Esophagus squamous epithelium (tissue), 5 donors: ENCODE measurements at places on chromosomes 7 and 10.

GRCh38 chr7:15130666-15131541 is 228.4 kb upstream of the DGKB start:
- H3K27ac ChIP-seq = no peak overlapping the region
- no peaks in the 10 kb centered on the region for H3K27me3 ChIP-seq
- no peak overlapping the region for H3K4me3 ChIP-seq
- H3K36me3 ChIP-seq = no peaks in the 10 kb centered on the region
- no peak for DNase-seq

DNA sequence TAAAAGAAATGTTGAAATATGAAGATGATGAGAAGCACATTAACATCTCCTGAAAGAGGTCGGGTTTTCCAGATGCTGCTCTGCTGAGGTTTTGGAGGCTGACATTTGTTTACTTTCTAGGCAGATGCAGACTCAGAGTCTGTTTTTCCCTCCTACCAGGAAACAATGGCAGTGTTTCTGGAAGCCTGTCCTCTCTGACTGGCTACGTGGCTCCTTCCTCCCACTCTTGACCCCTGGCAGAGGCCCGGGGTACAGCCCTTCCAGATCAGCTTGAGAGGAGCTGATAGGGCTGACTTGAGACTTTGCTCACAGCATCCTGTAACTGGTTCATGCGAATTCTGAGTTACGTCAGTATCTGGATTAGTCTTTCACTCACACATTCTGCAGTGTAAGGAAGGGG is 41.1 kb upstream of the IL15RA start:
- H3K36me3 ChIP-seq = no peaks in the 10 kb centered on the region
- no peak for DNase-seq
- no peaks in the 10 kb centered on the region for H3K27me3 ChIP-seq

- no peak overlapping the region for H3K27ac ChIP-seq
- H3K36me3 ChIP-seq = peaks cover 62% of the 10 kb centered on the region
- no peak overlapping the region for H3K4me3 ChIP-seq
- DNase-seq = no peak
- H3K4me1 ChIP-seq = no peaks in the 10 kb centered on the region
- H3K27me3 ChIP-seq = no peaks in the 10 kb centered on the region
Measured at GRCh38 chr10:344582-345200, 209.4 kb downstream of the ZMYND11 start.

DNA sequence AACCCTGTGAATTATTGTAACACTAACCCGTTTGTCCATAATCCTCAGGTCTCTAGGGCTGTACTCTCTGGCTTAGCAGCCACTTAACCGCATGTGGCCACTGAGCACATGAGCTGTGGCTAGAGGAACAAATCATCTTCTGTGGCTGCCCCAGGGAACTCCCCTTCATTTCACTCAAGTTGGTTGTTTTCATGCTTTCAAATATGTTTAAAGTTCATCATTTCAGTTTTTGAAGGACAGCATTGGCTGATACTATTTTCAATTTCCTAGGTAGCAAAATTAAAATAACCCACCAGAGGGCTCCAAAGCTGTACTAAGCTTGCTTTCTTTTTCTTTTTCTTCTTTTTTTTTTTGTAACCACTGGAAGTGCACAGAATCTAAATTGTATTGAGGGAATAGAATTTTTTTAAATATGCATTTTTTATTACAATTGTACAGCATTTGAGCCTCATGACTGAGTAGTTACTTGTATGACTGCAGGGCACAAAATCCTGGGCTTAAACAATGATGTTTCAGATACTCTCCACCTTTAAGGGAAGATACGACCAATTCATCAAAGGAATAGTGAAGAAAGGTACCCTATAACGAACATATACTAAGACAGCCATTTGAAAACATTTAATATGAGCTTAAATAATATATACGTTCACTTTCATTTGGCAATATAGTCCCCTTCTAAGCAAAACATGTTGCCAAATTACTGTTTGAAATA is 38.6 kb downstream of the MRC1 start:
- no peak overlapping the region for H3K27ac ChIP-seq
- no peaks in the 10 kb centered on the region for H3K4me1 ChIP-seq
- no peaks in the 10 kb centered on the region for H3K27me3 ChIP-seq
- no peaks in the 10 kb centered on the region for H3K36me3 ChIP-seq
- H3K4me3 ChIP-seq = no peak overlapping the region

DNA sequence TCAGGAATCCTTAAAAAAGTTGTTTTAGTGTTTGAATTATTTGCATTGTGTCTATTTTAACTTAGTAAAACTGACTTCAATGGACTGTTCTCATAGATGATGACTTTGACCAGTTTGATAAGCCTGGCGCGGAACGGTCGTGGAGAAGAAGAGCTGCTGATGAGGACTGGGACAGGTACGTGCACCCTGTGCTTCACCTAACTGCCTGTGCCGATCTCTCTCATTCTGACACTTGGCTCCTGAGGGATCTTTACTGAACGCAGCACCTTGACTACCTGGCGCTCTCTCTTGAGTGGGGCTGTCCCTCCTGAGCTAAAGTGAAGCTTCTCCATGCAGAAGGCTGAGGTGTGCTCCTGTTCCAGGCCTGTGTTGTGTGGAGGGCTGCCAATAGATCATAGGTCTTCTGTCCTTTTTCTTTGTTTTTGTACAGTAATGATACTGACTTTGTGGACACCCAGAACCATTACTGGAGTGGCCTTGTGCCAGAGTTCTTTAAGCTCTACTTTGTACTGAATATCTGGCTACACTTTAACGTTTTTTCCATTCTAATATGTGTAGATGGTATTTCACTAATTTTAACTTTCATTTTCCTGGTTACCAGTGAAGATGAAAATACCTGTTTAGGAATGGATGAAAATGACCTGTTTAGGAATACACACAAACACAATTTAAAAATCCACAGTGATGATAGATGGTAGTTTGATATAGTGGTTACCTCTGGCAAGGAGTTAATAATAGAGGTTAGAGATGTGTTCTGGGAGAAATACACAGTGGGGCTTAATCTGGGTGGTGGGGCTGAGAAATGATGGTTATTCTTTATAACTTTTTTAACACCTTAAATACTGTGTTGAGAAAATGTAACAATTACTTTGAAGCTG is 20.9 kb downstream of the RBM33 start:
- H3K36me3 ChIP-seq = no peaks in the 10 kb centered on the region
- no peaks in the 10 kb centered on the region for H3K27me3 ChIP-seq
- H3K27ac ChIP-seq = peak overlapping the region; percentile 16
- H3K4me3 ChIP-seq = no peak overlapping the region
- no peak for DNase-seq

DNA sequence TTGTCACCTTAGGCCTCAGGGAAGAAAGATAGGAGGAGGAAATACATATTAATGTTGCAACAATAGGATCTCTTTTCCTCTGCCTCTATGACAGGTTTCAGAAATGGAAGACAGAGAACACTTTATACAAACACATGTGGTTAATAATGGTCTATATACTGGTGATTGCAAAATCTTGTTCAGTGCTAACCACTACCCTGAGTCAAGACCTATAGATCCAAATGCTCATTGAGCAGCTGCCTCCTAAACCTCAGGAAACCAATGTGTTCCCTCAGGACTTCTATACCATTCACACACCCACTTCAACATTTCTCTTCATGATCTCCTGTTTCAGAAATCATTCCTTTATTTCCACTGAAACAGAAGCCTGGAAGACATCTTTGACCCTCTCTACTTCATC is 32.5 kb upstream of the VWDE start:
- no peak for DNase-seq
- H3K27me3 ChIP-seq = no peaks in the 10 kb centered on the region
- no peaks in the 10 kb centered on the region for H3K4me1 ChIP-seq
- H3K36me3 ChIP-seq = no peaks in the 10 kb centered on the region

- no peaks in the 10 kb centered on the region for H3K36me3 ChIP-seq
- no peaks in the 10 kb centered on the region for H3K27me3 ChIP-seq
- DNase-seq = no peak
- no peak overlapping the region for H3K4me3 ChIP-seq
Measured at GRCh38 chr10:90051474-90051873, 350.1 kb downstream of the KIF20B start.

- no peaks in the 10 kb centered on the region for H3K27me3 ChIP-seq
- H3K27ac ChIP-seq = peak overlapping the region; percentile 81
- peak; percentile 48 for DNase-seq
- H3K4me3 ChIP-seq = no peak overlapping the region
- no peaks in the 10 kb centered on the region for H3K36me3 ChIP-seq
Measured at GRCh38 chr7:20219446-20220292, 2.5 kb upstream of the MACC1 start.

DNA sequence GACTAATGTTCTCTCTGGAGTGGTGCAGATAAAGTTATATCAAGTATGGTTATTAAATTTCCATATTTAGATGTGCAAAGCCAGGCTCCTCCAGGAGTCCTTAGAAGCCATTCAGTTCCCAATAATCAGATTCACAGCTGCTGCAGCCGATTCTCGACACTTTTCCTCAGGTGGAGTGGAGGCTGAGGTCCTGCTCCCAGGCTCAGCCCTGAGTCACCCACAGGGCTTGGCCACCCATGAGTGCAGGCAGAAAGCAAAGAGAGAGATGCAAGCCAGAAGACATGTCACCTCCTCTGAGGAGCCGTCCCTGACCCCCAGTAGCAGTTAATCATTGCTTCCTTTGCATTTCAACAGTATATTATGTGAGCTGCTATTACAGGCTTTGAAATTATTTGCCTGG is 36.3 kb upstream of the NANOS1 start:
- H3K4me1 ChIP-seq = no peaks in the 10 kb centered on the region
- no peaks in the 10 kb centered on the region for H3K27me3 ChIP-seq
- no peak overlapping the region for H3K4me3 ChIP-seq
- H3K36me3 ChIP-seq = no peaks in the 10 kb centered on the region
- DNase-seq = no peak

DNA sequence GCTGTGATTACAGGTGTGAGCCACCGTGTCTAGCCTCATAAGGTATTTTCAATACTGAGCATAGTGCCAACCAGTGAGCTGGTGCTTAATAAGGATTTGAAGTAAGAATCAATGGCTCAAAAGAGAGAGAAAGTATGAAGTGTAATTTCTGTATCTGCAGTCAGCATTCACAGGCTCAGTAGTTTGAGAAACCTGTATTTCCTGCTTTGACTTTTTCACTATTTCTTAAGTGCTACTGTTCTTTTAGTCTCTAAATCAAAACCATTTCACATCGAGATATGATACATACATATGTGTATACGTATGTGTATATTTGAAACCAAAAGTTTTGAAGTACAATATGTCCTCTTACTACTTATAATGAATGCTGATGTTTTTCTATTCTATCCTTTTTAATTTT is 189.9 kb downstream of the PPP1R9A start:
- H3K27ac ChIP-seq = no peak overlapping the region
- H3K36me3 ChIP-seq = no peaks in the 10 kb centered on the region
- no peak overlapping the region for H3K4me3 ChIP-seq
- DNase-seq = no peak
- no peaks in the 10 kb centered on the region for H3K27me3 ChIP-seq

DNA sequence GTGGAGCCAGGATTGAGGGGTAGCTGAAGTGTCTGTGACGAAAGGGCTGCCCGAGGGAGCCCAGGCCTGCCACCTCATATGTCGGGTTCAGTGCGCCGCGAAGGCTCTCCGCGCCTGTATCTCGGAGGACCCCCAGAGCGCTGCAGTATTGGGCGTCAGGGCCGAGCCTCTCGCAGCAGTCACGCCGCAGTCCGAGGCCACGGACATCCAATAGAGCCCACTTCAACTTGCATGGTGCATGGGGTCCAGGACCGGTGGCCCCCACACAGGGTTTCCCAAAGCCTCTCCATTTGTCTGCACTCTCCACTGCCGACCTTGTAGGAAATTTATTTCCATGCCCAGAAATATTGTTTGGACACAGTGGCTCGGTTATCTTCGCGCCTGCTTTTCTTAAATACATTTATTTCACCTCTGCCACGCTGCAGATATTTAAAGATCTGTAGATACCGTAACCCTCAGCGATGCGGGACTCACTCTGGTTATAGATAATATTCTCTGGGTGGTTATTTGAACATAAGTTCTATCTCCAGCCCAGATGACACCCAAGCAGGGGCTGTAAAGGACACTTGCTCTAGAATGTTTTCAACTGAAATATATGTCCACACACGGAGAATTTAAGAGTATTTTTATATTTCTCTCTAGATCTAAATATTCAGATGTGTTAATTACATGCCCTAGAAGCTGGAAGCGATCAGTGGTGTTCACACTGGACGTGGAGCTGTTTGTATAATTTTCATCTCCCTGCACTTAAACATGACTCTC is 5.1 kb upstream of the ZNF503 start:
- peaks cover 24% of the 10 kb centered on the region for H3K4me1 ChIP-seq
- H3K27ac ChIP-seq = peak overlapping the region; percentile 99
- H3K27me3 ChIP-seq = peaks cover 20% of the 10 kb centered on the region
- H3K36me3 ChIP-seq = no peaks in the 10 kb centered on the region
- DNase-seq = no peak

- no peak for DNase-seq
- H3K4me1 ChIP-seq = peaks cover 19% of the 10 kb centered on the region
- H3K4me3 ChIP-seq = no peak overlapping the region
- H3K27me3 ChIP-seq = no peaks in the 10 kb centered on the region
Measured at GRCh38 chr7:80650030-80650429, 11.6 kb downstream of the CD36 start.

- no peak overlapping the region for H3K27ac ChIP-seq
- no peak for DNase-seq
- H3K36me3 ChIP-seq = no peaks in the 10 kb centered on the region
- H3K4me3 ChIP-seq = no peak overlapping the region
Measured at GRCh38 chr7:26404189-26404996, 112.7 kb downstream of the SNX10 start.

- H3K27ac ChIP-seq = no peak overlapping the region
- no peak overlapping the region for H3K4me3 ChIP-seq
- H3K27me3 ChIP-seq = no peaks in the 10 kb centered on the region
- H3K4me1 ChIP-seq = peaks cover 20% of the 10 kb centered on the region
- DNase-seq = no peak
Measured at GRCh38 chr7:149720372-149721083, 52.9 kb downstream of the ZNF467 start.

- peak overlapping the region; percentile 52 for H3K27ac ChIP-seq
- peaks cover 48% of the 10 kb centered on the region for H3K4me1 ChIP-seq
- no peak for DNase-seq
- H3K4me3 ChIP-seq = no peak overlapping the region
Measured at GRCh38 chr10:110505130-110505770, 7.5 kb downstream of the DUSP5 start.

GRCh38 chr7:24902931-24903330 is 77.0 kb downstream of the OSBPL3 start:
- no peaks in the 10 kb centered on the region for H3K36me3 ChIP-seq
- no peak overlapping the region for H3K4me3 ChIP-seq
- no peak for DNase-seq
- H3K27ac ChIP-seq = no peak overlapping the region

DNA sequence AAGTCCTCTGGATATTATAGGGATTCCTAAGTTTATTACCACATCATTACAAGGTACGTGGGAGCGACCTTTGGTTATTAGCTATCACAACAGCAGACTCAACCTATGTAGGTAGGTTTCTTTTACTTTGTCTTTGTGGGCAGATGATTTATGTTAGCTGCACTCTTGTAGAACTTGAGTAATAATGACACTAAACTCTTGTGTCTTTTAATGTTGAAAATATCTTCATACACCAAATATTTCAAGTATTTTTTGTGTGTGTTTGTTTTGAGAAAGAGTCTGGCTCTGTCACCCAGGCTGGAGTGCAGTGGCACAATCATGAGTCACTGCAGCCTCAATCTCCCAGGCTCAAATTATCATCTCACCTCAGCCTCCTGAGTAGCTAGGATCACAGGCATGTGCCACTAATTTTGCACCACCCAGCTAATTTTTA is 19.2 kb upstream of the SUPV3L1 start:
- no peak overlapping the region for H3K27ac ChIP-seq
- DNase-seq = no peak
- H3K36me3 ChIP-seq = peaks cover 25% of the 10 kb centered on the region

GRCh38 chr10:22244001-22244400 is 26.2 kb upstream of the EBLN1 start:
- DNase-seq = no peak
- no peak overlapping the region for H3K4me3 ChIP-seq
- no peaks in the 10 kb centered on the region for H3K36me3 ChIP-seq
- H3K27ac ChIP-seq = no peak overlapping the region
